ENCODE measurements at places on chromosomes 6 and 20. TPM values are rescaled to one million over a fixed set of nuclear protein-coding genes. Genes with fewer than 3 reads are reported as not detected.

DNA sequence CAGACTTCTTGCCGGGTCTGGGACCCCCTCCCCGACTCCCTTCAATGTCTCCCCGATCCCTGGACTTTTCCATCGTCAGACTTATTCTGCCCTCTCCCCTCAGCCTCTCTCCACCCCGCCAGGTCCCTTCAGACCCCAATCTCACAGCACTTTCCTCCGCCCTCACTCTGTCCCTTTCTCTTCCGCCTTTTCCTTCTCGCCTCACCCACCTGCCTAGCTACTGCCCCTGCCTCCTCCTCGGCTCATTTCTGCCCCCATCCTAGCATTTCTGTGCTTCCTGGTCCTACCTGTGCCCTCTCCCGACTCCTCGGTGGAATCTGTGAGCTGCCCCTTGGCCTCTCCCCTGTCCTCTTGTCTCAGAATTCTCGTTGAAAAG is 616 bp downstream of the CHMP4B start:
- no peak for DNase-seq

DNA sequence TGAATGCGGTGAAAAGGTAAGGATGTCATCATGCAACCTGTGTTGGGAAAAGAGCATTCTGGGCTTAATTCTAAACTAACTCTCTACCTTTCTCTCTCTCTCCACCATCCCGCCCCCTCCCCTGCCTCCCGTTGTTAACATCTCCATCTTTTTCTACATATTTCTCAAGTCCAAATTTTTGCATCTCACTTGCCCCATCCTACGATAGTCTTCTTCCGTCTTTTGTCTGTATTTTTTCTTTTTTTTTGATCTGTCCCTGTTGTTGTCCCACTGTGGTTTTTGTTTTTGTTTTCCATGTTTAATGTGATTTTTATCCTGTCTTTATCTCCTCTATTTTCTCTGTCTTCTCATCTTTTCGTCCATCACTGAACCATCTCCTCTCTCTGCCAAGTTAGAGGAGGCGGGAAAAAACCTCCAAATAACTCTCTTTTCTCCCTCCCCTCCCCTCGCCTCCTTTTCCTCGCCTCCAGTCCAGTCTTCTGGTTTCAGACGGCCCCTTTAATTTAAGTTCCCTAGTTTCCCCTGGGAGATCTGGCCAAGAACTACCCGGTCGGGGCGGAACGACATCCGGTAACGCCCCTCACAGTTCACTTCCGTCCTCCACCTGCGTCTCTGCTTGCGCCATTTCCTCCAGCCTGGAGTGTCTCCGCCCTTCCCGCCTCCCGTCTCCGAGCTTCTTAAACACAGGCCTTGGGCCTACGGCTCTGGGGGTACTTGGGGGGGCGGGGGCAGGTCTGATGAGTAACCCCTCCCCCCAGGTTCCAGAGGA is at the start of gene NFKBIL1:
Gene NFKBIL1 (plus strand): TSS at position 651 of the 769 bp plus-strand sequence. CDS start 87 bp downstream, at position 738.
- peak; percentile 99 for DNase-seq

- DNase-seq, result no peak
Observed at GRCh38 chr20:41173791-41174341, 36.5 kb downstream of the PLCG1 start.

GRCh38 chr6:9248133-9248532 is 812.8 kb upstream of the SLC35B3 start:
- no peak for DNase-seq

- DNase-seq, result peak; percentile 96
Observed at GRCh38 chr6:15504581-15505350, 158.1 kb downstream of the DTNBP1 start.

CHRNA4 gene
- 1.8 TPM for total RNA-seq

IMPG1 gene
- total RNA-seq, result not detected
